ENCODE measurements at places on chromosomes 2 and 18.

DNA sequence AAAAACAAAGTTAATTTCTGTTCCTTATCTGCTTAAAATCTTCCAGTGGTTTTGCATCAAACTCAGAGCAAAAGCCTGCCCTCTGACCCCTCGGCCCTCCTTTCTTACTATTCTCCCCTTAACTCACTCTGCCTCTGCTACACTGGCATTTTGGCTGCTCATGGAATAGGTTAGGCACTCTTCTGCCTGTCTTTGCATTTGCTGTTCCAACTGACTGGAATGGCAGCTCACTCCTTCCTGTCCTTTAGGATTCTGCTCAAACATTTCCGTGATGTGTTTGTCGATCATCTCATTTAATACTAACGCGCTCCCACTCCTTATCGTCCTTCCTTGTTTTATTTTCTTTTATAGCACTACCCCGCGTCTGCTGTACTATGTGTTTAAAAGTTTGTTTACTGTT lies 815 bp downstream of the CEBPZ start:
- DNase-seq: no peak

- no peak for DNase-seq
Measured at GRCh38 chr2:209969692-209970091, 32.7 kb upstream of the RPE start.

GRCh38 chr2:23423062-23423872 lies 38.3 kb downstream of the KLHL29 start:
- DNase-seq: no peak

DNA sequence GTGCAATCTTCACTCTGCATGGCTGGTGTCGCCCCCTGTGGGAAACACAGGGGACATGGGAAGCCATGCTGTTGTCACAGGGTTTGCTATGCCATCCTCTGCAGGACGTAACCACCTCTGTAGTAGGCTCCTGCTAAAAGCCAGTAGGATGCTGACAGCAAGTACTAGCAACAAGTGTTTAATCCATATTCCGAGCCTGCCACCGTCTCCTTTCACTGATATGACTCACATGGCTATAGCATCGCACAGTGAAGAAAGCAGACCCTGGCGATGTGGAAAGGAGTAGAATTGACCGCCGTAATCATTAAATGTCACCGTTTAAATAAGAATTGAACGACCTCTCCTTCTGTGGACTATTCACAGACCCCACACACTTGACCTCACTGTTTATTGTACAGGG lies 57.8 kb downstream of the CD8B2 start:
- no peak for DNase-seq

GRCh38 chr2:65411056-65411795 lies 21.2 kb downstream of the SPRED2 start:
- no peak for DNase-seq

DNA sequence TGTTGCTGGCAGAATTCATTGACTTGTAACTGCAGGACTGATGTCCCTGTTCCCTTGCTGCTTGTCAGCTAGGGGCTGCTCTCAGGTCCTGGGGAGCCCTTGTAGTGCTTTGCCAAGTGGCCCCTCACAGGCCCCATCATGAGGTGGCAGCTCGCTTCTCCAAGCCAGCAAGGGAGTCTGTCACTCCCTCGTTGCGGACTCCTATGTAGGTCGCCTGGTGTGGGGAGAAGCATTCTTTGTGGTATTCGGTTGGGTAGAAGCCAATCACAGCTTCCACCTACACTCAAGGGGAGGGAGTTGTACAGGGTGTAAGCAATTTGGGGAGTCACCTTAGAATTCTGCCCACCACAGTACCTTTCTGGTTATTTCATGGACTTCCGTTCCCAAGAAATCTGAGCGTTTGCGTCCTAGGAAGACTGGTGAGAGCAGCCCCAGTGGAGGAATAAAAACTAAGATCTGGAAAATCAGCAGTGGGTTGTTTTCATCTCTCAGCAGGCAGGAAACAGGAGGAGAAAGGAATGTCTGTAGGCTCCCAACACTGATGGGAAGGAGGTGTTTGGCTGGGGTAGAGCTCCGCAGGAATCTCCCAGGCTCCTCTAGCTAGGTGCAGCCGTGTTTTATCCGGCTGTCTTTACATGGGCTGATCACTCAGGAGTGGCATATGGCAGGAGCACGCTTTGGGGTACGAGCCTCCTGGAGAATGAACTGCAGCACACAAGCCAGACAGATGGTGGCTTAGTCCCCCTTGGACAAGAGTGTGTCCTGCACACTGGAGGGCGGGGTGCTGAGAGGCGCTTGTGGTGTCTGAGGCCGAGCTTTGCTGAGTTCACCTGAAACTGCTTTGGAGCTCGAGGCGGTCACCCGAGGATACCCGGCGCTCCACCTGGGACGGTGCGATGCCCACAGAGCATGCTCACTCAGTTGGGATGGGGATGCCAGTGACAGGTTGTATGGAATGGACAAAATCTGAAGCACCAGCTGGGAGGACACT lies 58.3 kb downstream of the LDLRAD4 start:
- DNase-seq: no peak

DNA sequence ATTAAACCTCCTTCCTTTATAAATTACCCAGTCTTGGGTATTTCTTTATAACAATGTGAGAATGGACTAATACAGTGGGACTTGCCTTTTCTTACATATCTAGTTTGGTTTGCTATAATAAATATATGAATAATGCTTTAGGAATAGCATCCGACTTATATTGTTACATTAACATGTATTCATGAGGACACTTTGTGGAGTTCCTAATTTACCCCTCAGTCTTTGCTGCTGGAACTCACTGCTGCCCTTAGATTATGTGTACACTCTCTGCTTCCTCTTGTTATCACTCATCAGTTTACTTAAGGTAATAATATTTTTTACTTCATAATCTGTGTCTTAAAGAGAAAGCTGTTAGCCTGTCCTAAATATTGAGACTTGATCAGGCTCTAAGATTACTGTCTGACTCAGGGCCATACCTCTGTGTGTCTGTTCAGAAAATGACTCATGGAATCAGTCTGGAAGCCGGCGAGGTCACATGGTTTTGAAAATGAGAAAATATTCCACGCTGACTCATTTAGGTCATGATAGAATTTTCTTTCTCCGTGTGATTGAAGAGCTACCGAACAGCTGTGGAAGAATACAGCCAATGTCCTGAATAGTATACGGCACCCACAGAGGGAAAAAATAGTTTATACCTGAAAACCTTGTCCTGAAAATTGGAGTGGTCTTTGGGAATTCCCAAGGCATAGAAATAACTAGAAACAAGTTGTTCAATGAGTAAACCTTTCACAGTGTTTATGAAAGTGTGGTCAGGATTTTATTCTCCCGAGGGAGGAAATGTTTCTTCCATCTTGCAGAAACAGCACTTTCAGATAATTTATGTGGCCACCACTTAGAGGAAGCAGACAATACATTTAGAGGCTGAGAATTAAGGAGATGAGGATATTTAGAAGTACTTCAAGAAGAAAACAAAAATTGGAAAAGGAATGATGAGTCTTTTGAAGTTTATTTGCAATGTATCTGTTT lies 156.4 kb downstream of the DSEL start:
- no peak for DNase-seq

DNA sequence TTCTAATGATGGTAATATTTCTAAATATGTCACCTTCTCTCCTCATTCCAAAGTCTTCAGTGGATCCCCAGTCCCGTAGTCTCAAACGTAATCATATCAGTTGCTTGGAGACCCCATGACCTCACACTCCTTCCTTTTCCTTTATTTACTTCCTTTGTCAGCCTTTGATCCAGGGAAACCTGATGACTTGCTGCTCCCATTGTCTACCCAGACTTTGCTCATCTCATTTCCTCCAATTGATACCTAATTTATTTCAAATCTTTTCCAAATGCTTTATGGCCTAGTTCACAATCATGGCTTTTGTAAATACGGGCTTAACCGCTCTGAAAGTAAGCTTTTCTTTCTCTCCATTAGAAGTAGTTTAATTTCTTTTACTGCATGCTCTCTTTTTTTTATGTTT lies 402.4 kb upstream of the CYRIA start:
- DNase-seq: no peak

- no peak for DNase-seq
Measured at GRCh38 chr2:221817052-221817451, 244.9 kb upstream of the EPHA4 start.

GRCh38 chr18:26802330-26803200 lies 62.9 kb downstream of the AQP4 start:
- no peak for DNase-seq

GRCh38 chr2:176128982-176129796 lies at the start of gene HOXD8:
TSS of gene HOXD8 (plus strand) at chr2:176129705. CDS start at chr2:176130367, 662 bp downstream.
- no peak for DNase-seq

DNA sequence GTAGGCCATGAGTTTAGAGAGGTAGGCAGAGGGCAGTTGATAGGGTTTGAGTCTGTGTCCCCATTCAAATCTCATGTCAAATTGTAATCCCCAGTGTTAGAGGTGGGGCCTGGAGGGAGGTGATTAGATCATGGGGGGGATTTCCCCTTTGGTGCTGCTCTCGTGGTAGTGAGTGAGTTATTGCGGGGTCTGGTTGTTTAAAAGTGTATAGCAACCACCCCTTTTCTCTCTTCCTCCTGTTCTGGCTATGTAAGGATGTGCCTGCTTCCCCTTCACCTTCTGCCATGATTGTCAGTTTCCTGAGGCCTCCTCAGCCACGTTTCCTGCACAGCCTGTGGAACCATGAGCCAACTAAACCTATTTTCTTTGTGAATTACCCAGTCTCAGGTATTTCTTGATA lies 25.5 kb downstream of the MARCHF4 start:
- DNase-seq: no peak

- DNase-seq: no peak
Measured at GRCh38 chr18:62280786-62281185, 44.3 kb upstream of the TNFRSF11A start.

DNA sequence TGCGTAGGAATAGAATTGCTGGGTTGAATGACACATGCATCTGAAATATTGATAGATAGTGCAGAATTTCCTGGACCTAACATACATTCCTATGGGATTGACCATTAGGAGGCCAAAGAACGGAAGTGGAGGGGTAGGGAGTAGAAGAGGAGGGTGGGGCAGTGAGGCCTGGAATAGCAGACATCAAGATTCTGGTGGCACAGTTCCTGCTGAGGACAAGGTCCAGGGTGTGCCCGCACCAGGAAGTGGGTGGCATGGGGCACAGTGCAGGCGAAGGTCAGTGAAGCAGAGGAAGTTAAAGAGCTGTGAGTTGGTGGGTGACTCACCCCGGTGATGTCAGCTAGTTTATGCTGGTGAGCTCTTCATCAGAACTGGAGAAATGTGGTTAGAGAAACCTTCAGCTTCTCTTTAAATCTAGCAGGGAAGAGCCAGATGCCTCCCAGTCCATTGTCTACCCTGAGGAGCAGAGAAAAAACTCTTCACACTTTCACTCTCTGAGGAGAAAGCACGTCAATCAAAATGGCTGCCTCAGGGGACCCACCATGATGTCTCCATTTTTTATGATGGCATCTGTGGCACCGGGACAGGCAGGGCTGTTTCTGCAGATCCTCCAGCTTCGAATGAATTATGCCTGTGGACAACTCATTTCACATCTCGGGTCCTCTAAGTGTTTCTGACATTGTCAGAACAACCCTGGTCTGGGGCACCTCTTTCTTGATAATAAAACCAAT lies 55.9 kb upstream of the CTLA4 start:
- peak; percentile 37 for DNase-seq

GRCh38 chr2:83817511-83817910 lies 641.6 kb downstream of the SUCLG1 start:
- no peak for DNase-seq

DNA sequence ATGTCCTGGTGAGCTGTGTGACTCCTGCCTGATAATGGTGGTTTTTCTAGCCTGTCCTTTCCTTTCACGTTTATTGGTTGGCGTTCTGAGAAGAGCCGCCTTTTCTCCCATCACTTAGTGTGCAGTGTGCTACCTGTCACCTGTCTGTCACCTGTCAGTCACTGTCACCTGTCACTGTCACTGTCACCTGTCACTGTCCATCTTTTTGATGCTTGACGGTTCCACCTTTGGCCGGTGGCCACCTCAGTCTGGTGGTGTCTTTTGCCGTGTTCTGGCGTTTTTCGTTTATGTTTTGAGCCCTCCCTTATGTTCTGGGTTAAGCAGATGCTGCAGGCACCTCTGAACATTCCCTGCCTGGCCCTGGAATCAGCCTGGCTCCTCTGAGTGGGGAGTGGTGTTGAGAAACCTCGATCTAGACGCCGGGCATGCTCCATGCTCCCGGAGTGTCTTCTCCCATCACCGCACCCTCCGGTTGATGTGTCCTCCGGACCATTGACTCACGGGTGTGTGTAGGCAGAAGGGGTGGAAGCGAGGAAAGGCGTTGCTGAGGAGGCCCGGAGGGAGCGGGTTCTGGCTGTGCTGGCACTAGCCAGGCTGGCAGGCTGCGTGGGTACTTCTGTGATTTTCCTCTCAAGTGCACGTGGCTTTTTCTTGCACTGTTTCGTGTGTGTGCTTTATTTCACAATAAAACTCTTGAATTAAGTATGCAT lies 20.7 kb downstream of the DTYMK start:
- DNase-seq: no peak

DNA sequence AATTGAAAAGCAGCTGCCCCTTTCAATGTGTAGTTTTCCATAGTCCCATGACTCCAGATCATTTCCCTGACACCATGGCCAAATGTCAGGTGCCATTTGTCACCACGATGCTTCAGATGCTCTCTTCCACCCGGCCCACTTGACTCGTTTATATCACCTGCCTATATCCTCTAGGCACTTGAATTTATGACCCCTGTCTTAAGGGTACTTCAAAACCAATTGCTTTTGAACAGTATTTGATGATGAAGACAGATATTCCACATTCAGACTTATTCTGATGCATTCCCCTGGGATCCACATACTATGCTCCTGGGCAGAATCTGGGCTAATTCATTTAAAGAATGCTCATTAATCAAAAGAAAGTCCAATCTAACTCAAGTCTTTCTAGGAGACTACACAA lies 16.9 kb upstream of the RHBDD1 start:
- DNase-seq: no peak

Measured in stimulated activated CD8-positive, alpha-beta memory T cell treated with anti-CD3 and anti-CD28 coated beads, Interleukin-7, amount 100 ng/mL, for 1 hour (primary cell).